ENCODE measurements at places on chromosomes 7 and 10. TPM values are rescaled to one million over a fixed set of nuclear protein-coding genes. Genes with fewer than 3 reads are reported as not detected.
A peak's percentile ranks its signal among the peaks of the same experiment; 100 is the strongest.

DNA sequence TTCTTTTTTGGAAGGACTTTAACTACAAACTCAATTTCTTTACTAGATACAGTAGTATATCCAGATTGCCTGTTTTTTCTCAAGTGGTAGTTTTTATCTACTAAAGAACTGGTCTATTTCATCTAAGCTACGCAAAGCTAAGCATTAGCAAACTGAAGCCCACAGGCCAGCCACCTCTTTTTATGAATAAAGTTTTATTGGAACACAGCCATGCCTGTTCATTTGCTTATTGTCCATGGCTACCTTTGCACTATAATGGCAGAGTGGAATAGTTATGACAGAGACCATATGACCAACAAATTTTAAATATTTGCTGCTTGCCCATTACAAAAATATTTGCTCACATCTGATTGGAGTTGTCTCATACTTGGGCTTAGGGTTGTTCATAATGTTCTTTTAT, 168.7 kb downstream of the CAMK1D start:
- H3K36me3 ChIP-seq: no peaks in the 10 kb centered on the region
- no peak overlapping the region for H3K4me3 ChIP-seq
- no peaks in the 10 kb centered on the region for H3K27me3 ChIP-seq
- DNase-seq: no peak
- no peak overlapping the region for H3K27ac ChIP-seq

DNA sequence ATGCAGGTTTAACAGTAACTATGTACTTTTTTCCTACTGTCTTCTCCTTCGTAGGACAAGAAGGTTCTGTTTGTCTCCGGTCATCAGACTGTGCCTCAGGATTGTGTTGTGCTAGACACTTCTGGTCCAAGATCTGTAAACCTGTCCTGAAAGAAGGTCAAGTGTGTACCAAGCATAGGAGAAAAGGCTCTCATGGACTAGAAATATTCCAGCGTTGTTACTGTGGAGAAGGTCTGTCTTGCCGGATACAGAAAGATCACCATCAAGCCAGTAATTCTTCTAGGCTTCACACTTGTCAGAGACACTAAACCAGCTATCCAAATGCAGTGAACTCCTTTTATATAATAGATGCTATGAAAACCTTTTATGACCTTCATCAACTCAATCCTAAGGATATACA, 2.4 kb downstream of the DKK1 start:
- H3K27me3 ChIP-seq: no peaks in the 10 kb centered on the region
- H3K4me3 ChIP-seq: no peak overlapping the region
- H3K4me1 ChIP-seq: peaks cover 23% of the 10 kb centered on the region
- no peak for DNase-seq
- H3K36me3 ChIP-seq: no peaks in the 10 kb centered on the region

- DNase-seq: no peak
- H3K27ac ChIP-seq: no peak overlapping the region
- no peak overlapping the region for H3K4me3 ChIP-seq
- no peaks in the 10 kb centered on the region for H3K36me3 ChIP-seq
- no peaks in the 10 kb centered on the region for H3K4me1 ChIP-seq
Observed at GRCh38 chr7:101390901-101391301, 28.2 kb downstream of the COL26A1 start.

- peak overlapping the region; percentile 47 for H3K4me3 ChIP-seq
- no peak overlapping the region for H3K27ac ChIP-seq
- H3K4me1 ChIP-seq: peaks cover 12% of the 10 kb centered on the region
- peaks cover 24% of the 10 kb centered on the region for H3K27me3 ChIP-seq
Observed at GRCh38 chr10:59175538-59176240, 754 bp upstream of the PHYHIPL start.

GRCh38 chr7:157496416-157497275, 159.8 kb downstream of the DNAJB6 start:
- H3K27ac ChIP-seq: no peak overlapping the region
- DNase-seq: no peak
- no peaks in the 10 kb centered on the region for H3K27me3 ChIP-seq

DNA sequence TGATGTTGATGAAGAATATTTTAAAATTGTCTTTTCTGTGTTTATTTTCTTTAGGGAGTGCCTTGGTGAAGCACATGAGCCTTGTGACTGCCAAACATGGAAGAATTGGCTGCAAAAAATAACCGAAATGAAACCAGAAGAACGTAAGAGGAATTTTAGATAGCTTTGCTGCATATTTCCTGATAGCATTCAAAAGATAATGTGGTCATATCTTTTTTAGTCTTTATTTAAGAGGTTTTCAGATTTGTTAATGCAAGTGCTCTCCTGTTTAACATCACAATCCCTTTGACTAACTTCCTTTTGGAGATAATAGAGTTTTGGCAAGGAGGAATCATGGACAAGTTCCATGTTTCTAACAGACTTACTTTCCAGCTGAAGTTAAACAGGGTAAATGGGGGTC, 85.2 kb upstream of the GATAD1 start:
- H3K4me3 ChIP-seq: no peak overlapping the region
- no peak for DNase-seq
- no peaks in the 10 kb centered on the region for H3K27me3 ChIP-seq
- H3K27ac ChIP-seq: no peak overlapping the region
- H3K36me3 ChIP-seq: peaks cover 19% of the 10 kb centered on the region

GRCh38 chr10:36033808-36034207, 391.7 kb upstream of the FZD8 start:
- no peaks in the 10 kb centered on the region for H3K36me3 ChIP-seq
- H3K4me1 ChIP-seq: no peaks in the 10 kb centered on the region
- H3K27me3 ChIP-seq: no peaks in the 10 kb centered on the region
- H3K27ac ChIP-seq: no peak overlapping the region
- no peak overlapping the region for H3K4me3 ChIP-seq

GRCh38 chr7:81501220-81501619, 268.6 kb downstream of the HGF start:
- no peaks in the 10 kb centered on the region for H3K27me3 ChIP-seq
- H3K4me3 ChIP-seq: no peak overlapping the region
- H3K4me1 ChIP-seq: peaks cover 26% of the 10 kb centered on the region
- no peaks in the 10 kb centered on the region for H3K36me3 ChIP-seq
- no peak for DNase-seq

DNA sequence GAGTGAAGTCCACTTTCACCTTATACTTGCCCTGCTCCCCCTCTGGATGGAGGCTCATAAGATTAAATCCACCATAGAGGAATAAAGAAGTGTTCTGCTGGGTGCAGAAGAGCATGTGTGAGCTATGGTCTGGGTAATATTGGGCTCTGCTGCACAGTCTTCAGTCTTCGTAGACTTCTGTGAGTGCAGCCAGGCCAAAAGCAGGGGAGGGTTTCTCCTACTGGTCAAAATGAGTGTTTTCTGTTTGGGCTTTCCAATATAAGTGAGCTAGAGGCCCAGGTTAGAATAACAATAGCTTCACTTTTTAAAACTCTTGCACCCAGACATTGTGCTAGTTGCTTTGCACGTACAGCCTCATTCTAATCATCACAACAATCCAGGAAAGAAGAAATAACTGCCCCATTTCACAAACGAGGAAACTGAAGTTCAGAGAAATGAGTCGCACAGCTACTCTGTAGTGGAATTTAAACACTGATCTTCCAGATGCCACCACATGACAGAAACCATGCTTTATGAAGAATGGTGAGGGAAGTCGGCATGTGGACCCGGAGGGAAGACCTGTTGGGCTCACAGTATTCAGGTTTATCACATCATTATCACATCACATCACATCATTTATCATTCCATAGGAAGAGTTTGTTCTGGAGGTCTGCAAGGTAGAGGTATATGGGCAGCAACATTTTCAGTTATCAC, 23.8 kb upstream of the MSMB start:
- H3K27ac ChIP-seq: no peak overlapping the region
- H3K4me3 ChIP-seq: no peak overlapping the region
- DNase-seq: peak; percentile 12
- no peaks in the 10 kb centered on the region for H3K27me3 ChIP-seq

DNA sequence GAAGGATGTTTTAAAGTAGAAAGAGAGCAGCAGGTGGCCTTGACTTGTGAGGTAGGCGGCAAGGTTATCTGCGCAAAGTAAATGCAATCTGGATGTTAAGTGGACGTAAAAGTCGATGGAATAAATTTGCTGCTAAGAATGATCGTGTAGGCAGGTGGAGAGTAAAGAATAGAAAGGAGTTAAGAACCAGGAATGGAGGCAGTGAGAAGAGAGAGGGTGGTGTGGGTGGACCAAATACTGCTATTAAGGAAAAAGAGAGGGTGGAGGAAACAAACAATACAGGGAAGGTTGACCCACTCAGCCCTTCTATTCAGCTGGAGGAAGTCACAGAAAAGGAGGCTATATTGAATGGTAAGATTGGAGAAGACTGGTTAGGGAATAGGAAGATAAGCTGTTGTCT, 1.9 kb upstream of the CUL1 start:
- H3K4me1 ChIP-seq: peaks cover 15% of the 10 kb centered on the region
- H3K27me3 ChIP-seq: no peaks in the 10 kb centered on the region
- peak overlapping the region; percentile 96 for H3K27ac ChIP-seq
- H3K4me3 ChIP-seq: no peak overlapping the region
- no peak for DNase-seq
- no peaks in the 10 kb centered on the region for H3K36me3 ChIP-seq

DNA sequence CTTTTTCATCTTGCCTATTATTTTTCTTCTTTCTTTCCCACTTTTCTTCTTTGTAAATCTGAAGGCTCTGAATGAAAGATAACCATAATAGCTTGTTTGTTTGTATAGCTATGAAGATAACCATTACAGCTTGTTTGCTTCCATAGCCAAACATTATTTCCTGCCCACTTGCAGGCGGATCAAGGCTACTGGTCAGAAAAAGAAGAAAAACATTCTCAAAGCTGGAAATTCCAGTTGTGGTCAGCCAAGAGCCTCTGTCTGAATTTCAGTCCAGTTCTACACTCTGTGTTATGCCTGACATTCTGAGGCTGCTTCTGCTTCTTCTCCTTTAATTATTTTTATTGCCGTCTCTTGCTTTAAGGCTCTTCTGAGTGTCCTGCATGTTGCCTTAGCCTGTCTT, 48.9 kb downstream of the TMEM178B start:
- H3K4me1 ChIP-seq: no peaks in the 10 kb centered on the region
- H3K4me3 ChIP-seq: no peak overlapping the region
- no peaks in the 10 kb centered on the region for H3K27me3 ChIP-seq
- no peaks in the 10 kb centered on the region for H3K36me3 ChIP-seq
- DNase-seq: no peak

DNA sequence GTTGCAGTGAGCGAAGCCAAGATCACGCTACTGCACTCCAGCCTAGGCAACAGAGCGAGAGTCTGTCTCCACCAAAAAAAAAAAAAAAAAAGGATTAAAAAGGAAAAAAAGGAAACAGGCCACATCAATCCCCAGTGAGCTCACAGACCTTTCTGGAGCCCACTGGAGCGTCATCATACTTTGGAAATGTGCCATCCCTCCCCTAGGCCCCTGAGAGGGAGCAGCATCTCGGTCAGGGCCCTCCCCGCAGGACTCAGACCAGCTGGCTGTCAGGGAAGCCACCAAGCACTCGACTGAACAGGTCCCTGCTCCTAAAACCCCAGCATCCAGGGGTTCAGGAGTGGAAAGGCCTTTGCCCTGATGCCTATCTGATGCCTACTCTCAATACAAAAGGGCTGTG, 97.9 kb upstream of the SH2B2 start:
- H3K4me1 ChIP-seq: no peaks in the 10 kb centered on the region
- H3K27ac ChIP-seq: no peak overlapping the region
- H3K36me3 ChIP-seq: peaks cover 91% of the 10 kb centered on the region

- no peak overlapping the region for H3K4me3 ChIP-seq
- no peak for DNase-seq
- peaks cover 22% of the 10 kb centered on the region for H3K27me3 ChIP-seq
- H3K4me1 ChIP-seq: peaks cover 9% of the 10 kb centered on the region
Observed at GRCh38 chr7:129773871-129774270, 162.4 kb downstream of the NRF1 start.

- H3K27me3 ChIP-seq: no peaks in the 10 kb centered on the region
- H3K4me1 ChIP-seq: no peaks in the 10 kb centered on the region
- no peak overlapping the region for H3K27ac ChIP-seq
- H3K36me3 ChIP-seq: no peaks in the 10 kb centered on the region
- no peak overlapping the region for H3K4me3 ChIP-seq
- no peak for DNase-seq
Observed at GRCh38 chr7:135911099-135911498, 66.1 kb downstream of the MTPN start.

DNA sequence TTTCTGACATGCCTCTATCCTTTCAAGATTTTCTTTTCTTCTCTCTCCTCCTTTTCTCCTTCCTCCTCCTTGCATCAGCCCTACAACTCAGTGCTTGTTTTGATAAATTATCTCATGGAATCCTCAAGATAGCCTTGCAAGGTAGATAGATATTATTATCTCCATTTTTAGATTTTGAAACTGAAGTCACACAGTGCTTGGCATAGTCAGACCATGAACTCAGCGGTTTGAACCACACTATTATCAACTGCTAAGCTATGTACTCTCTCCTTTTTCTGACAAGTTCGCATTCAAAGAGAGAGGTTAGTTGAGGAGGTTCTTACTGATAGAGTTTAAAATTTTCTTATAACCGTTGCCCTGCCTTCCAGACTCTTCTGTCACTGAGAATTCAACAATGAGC, 79.1 kb downstream of the SUGCT start:
- no peak overlapping the region for H3K27ac ChIP-seq
- H3K4me3 ChIP-seq: no peak overlapping the region
- no peaks in the 10 kb centered on the region for H3K27me3 ChIP-seq
- H3K36me3 ChIP-seq: no peaks in the 10 kb centered on the region
- H3K4me1 ChIP-seq: no peaks in the 10 kb centered on the region

DNA sequence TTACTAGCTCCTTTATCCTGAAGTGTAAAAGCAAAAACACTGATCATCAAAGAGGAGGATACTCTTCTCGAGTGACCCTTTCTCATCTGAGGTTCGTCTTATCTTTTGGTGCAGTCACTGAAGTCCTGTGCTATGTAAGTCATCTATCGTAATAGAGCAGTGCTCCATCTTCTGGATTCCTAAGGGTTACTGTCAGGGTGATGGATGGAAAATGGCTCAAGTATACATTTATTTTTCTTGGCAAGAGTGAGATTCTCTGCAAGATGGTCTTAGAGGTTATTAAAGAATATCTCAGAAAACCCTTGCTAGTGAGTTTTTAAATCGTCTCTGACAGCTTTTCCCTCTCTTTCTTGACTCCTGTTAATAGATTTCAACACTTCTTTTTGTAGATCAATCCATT, 12.4 kb downstream of the PRKG1 start:
- no peak for DNase-seq
- no peaks in the 10 kb centered on the region for H3K4me1 ChIP-seq
- H3K4me3 ChIP-seq: no peak overlapping the region
- no peaks in the 10 kb centered on the region for H3K36me3 ChIP-seq

- H3K36me3 ChIP-seq: no peaks in the 10 kb centered on the region
- H3K4me3 ChIP-seq: peak within 1 kb of the TSS; percentile 89
- H3K27ac ChIP-seq: peak within 1 kb of the TSS; percentile 99
- no peak for DNase-seq
- peaks cover 62% of the 10 kb centered on the region for H3K4me1 ChIP-seq
Observed at GRCh38 chr7:151083071-151083823, at the start of gene TMUB1. Gene TMUB1, minus strand, starts transcription at chr7:151083493. Its CDS starts 930 bp downstream, at chr7:151082563.

The GNAT3 gene
- total RNA-seq: not detected

The C10orf62 gene
- total RNA-seq: not detected

The SLC18A2 gene
- total RNA-seq: 1.7 TPM

The ZNF117 gene
- total RNA-seq: 8.7 TPM

The CALHM1 gene
- not detected for total RNA-seq

The MRC1 gene
- total RNA-seq: 39.9 TPM

The GIGYF1 gene
- total RNA-seq: 33.5 TPM

The RADIL gene
- 12.9 TPM for total RNA-seq

The MBLAC1 gene
- 3.1 TPM for total RNA-seq
